ENCODE measurements at places on chromosomes 5 and 9.

DNA sequence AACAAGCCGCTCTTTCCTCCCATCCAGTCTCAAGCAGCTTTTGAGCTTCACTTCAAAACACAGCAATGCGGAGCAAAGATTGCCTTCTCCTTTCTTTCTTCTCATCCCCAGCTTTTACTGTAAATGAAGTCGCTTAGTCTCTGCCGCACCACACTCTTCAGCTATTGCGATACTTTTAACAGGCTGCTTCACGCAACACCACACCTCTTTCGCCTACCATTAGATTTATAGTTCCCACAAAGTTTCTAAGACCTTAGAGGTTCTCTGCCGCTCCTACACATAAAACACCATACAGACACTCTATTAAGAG is 711 bp downstream of the PGGT1B start:
- DNase-seq: no peak

- no peak for DNase-seq
These were observed 9.0 kb downstream of the VAV2 start for GRCh38 chr9:133982971-133983720.

DNA sequence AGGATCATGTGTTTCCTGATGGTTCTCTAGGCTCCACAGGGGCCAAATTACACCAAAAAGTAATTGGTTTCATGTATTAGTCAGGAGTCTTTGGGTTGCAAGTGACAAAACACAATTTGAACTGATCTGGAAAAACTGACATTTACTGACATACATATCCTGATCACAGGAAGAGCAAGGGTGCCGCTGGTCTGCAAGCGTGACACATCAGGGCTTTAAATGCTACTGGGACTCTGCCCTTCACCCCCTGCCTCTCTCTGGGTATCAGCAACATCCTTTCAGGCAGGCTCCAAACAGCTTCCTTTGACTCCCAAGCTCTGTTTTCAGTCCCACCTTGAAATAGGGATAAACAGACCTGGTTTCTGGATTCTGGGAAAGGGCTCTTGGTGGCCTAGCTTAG is 197.5 kb downstream of the PALM2AKAP2 start:
- no peak for DNase-seq

DNA sequence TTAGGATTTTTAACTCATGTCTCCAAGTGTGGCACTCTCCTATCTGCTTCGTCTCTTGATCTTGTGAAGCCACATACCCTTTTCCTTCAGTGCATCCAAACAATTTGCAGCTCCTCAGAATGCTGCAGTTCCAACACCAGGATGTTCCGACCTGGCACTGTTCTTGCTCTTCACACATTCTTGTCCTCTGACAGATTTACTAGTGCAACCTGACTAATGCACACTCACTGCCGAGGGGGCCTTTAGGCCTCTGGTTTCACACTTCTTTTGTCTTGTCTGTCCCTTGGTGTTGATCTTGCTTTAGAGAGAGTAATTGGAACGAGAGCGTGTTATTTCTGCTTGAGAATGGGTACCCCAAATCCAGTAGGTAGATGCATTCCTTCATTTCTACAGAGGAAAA is 15.0 kb downstream of the ARHGAP26 start:
- DNase-seq: no peak

DNA sequence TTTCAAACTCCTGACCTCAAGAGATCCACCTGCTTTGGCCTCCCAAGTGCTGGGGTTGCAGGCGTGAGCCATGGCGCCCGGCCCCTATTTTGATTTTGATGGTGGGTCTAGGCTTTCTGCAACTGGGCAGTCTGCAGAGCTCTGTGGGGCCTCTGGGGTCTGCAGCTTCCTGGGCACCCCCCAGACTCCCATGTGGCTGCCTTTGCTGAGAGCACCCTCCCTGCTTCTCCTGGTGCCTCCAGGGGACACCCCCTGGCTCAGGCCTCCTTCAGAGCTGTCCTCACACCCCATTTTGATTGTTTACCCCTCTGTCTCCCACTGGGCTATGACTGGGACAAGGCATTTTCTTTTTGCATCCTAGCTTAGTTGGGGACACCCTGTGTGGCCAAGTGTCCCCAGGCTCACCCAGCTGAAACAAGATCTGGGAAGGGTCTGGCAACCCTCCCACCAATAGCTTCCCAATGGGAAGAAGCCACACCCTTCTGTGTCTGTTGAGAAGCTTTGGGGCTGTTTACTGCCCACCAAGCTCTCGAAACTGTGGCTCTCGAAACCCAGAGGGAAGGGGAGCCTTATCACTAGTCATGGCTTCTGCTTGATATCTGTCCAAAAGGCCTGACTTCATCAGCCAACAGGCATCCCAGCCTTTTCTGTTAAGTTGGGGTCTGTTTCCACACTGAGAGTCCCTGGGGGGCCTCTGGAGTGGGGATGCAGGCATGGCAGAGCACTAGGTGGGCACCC is 204.4 kb upstream of the IER5L start:
- no peak for DNase-seq

DNA sequence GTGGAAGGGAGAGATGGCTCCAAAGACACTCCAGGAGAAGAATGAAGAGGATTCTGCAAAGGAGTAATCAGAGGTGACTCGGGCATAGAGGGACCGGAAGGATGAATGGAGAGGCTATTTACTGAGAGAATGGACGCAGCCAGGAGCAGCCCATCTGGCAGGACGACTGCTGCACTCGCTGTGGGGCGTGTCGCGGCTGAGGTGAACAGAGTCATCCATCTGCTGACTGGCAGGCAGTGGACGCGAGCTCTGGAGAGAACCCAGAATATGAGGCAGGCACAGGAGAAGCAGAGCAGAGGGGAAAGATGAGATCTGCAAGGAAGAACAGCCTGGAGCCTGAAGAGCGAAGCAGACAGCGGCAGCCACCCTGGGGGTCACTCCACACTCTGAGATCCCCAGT is 16.4 kb downstream of the FGF1 start:
- no peak for DNase-seq

GRCh38 chr9:40925149-40925548 is 203.3 kb downstream of the FOXD4L6 start:
- no peak for DNase-seq

GRCh38 chr5:68181039-68181599 is 34.4 kb upstream of the PIK3R1 start:
- DNase-seq: no peak

DNA sequence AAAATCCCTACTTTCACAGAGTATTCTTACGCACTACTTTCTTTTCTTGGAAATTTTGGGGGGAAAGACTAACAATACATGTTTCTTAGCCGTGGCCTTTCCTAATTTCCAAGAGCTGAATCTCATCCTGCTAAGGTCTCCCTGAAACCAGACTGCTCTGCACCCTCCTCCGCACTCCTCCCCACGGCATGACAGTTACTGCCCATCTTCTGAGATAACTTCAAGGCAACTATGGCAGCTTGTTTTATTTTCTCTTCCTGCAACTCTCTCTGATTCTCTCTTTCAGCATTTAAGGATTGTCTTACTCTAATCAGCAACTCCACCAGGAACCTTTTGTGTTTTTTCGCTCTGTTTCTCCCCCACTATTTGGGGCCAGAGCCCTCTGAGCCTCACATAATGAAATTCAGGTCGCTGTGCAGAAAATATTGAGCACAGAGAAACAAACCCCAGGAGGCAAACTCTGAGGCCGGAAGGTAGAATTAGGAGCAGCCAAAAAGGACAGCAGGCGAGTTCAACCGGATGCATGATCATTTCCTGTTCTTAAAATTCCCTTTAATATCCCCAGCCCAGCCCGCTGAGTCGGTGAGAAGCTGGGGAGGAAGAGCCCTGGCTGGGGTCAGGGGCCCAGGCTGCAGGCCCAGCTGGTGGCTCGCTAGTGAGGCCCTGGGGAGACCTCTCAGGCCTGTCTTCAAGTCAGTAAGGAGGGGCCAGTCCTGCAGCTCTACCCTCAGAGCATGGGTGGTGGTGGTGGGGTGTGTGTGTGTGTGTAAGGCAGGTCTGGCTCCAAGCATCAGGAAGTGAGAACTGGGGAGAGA is 213.6 kb upstream of the S1PR3 start:
- DNase-seq: no peak

DNA sequence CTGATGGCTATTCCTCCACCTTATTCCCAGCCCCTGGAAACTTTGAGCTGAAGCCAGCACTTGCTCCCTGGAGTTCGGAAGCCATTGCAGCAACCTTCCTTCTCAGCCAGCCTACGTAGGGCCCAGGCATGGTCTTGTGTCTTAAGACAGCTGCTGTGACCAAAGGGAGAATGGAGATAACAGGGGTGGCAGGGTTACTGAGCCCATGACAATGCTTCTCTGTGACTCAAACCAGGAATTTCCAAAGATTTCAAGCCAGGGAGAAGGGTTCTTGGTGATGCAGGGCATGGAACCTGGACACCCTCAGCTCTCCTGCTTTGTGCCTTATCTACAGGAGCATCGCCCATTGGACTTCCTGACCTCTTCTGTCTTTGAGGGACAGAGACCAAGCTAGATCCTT is 12.2 kb downstream of the SLC31A2 start:
- DNase-seq: no peak

DNA sequence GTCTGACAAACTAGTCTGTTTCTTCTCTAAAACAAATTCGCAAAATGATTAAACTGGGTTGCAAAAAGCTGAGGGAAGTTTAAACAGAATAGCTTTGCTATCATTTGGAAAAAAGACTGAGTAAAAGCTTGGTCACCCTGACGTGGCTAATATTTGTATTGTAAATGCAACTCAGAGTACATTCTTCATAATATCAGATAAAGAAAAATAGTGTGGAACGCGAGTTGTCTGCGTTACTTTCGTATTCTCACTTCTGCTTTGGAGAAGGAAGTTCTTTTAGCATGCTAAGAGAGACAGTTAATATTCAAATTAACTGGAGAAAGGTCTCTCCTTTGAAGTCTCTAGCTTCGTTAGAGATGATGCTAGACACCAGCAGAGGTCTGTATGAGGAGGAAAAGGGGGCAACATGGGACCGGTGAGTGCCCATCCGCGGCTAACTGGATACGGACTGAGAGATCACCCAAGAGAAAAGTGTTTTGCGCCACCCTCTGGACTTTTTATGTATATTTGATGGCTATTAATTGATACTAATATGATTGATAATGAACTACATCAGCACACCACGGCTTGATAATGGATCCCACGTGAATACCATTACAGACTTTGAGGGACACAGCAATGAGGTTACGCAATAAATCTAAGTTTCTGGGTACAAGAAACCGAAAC is 2.9 kb upstream of the CNTRL start:
- DNase-seq: peak; percentile 20

DNA sequence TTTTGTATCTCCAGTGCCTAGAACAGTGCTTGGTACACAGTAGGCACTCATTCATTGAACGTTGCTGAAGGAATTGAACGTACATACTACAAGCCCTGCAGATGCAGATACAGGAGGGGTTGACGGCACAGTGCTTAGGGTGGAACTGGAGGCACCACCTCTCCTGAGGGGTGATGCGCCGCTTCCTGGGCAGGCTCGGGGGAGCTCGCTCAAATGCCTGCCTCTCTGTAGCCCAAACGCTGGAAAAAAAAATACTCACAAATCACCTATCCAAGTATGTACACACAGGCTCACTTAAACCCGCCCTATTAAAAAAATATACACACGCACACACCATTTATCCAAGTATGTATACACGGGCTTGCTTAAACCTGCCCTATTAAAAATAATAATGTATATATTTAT is 536 bp upstream of the COMMD10 start:
- DNase-seq: no peak

- no peak for DNase-seq
These were observed 46.8 kb upstream of the GRAMD2B start for GRCh38 chr5:126376443-126376842.

DNA sequence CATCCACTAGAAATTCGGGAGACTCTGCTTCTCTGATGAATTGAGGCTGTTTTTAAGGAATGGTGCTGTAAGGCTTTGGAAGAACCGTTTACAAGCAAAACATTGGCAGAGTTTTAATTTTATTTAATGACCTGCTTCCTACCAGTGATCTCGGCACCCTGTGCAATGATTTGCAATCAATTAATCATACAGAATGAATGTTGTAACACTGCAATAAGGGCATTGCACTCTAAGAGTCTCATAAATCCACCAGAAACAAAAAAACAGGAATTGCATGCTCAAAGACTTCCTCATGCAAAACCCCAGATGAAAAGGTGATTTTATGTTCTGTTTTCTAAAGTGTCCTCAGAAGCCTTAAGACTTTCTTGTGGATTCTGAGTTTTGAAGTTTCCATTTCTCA is 295.7 kb downstream of the ARHGEF28 start:
- no peak for DNase-seq

- no peak for DNase-seq
These were observed 175.7 kb downstream of the SAXO1 start for GRCh38 chr9:18857334-18857733.

DNA sequence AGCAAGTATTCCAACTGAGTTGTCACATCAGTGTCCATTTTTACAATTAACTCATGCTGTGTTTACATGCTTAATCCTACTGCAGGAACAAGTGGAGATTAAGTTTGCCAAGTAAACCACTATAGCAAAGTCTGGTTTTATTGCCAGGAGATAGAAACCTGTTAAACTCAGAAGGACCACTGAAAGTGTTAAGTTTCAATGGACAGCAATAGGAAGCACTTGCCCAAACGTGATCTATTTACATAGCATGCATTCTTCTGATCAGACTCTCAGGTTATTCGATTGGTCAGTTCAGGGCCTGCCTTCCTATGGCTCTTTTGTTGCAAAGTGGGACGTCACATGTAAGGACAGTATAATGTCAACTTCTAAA is 28.0 kb upstream of the IFNK start:
- DNase-seq: no peak

DNA sequence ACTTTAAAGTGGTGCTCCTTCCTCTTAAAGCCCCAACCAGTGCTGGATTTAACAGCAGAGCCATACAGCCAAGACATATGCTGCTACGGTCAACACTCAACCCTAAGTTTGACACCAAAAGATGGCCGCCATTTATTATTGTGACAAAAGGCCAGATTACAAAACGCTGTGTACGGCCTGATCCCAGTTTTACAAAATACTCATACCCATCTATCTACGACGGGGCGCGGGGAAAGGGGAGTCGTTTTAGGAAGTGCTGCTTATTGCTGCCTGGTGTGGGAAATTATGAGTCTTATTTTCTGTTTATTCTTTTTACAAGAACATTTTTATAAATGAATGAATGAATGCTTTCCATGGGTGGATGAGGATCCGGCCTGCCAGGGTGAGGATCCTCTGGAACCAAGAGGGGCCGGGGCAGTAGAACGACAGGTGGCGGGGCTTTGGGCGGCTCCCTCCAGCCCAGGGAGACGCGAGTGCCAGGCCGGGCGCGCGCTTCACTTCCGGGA is 457 bp upstream of the IDNK start:
- peak; percentile 62 for DNase-seq

DNA sequence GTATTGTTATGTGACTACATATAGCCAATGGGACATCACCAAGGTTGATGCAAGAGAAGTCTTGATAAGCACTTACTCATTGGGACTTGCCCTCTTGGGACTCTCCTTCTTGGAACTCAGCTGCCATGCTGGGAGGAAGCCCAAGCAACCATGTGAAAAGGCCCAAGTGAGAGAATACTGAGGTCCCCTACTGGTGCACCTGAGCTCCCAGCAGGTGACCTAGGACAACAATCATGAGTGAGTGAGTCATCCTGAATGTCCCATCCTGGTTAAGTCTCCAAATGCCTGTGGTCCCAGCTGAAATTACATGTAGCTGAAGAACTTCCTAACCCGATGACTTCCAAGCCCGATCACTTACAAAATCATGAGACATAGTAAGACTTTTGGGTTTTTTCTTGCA is 260.7 kb downstream of the ICE1 start:
- DNase-seq: no peak

GRCh38 chr9:107504585-107505455 is 15.3 kb upstream of the KLF4 start:
- DNase-seq: no peak

GRCh38 chr5:28415791-28416443 is 1377.5 kb upstream of the CDH9 start:
- DNase-seq: no peak

Data from stimulated activated naive CD4-positive, alpha-beta T cell treated with Interleukin-2 at 50 U/mL for 16 hours (primary cell).